Activated naive CD8-positive, alpha-beta T cell treated with anti-CD3 and anti-CD28 coated beads for 36 hours (primary cell): ENCODE measurements at places on chromosomes 2 and 18. TPM values are rescaled to one million over a fixed set of nuclear protein-coding genes. Genes with fewer than 3 reads are reported as not detected.

DNA sequence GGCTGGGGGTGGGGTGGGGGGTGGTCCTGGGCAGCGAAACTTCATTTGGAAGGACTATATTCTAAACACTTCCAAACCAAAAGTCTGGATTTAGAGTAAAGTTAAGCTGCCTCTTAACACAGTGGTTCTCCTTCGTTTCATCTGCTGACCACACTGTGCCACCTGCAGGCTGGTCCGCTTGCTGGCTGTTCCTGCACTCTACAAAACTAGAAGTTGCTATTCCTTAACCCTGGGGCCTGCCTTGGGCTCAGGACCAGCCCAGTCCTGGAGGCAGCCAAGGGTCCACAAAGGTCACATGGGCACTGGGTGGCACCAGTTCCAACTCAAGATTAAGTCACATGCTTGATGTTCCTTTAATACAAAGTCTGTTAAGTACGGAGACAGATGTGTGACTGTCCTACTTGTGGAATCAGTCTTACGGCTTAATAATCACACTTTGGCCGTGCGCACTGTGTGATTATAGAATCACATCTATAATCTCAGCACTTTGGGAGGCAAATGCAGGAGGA, 195.4 kb downstream of the FAM210A start:
- H3K4me3 ChIP-seq: no peak overlapping the region
- peaks cover 35% of the 10 kb centered on the region for H3K4me1 ChIP-seq
- DNase-seq: no peak
- H3K27ac ChIP-seq: no peak overlapping the region
- H3K27me3 ChIP-seq: no peaks in the 10 kb centered on the region

GRCh38 chr18:11862468-11863137, 11.4 kb downstream of the CHMP1B start:
- no peak for DNase-seq
- H3K27ac ChIP-seq: no peak overlapping the region
- peaks cover 10% of the 10 kb centered on the region for H3K4me1 ChIP-seq
- no peaks in the 10 kb centered on the region for H3K27me3 ChIP-seq

GRCh38 chr2:229032608-229033234, 238.4 kb downstream of the PID1 start:
- H3K4me1 ChIP-seq: no peaks in the 10 kb centered on the region
- no peak overlapping the region for H3K27ac ChIP-seq
- H3K4me3 ChIP-seq: no peak overlapping the region
- H3K36me3 ChIP-seq: no peaks in the 10 kb centered on the region
- no peaks in the 10 kb centered on the region for H3K27me3 ChIP-seq

GRCh38 chr2:142946941-142947340, 69.5 kb downstream of the KYNU start:
- H3K27ac ChIP-seq: no peak overlapping the region
- H3K36me3 ChIP-seq: no peaks in the 10 kb centered on the region
- no peak for DNase-seq
- H3K4me1 ChIP-seq: no peaks in the 10 kb centered on the region
- H3K4me3 ChIP-seq: no peak overlapping the region

- DNase-seq: no peak
- peaks cover 34% of the 10 kb centered on the region for H3K36me3 ChIP-seq
- H3K4me3 ChIP-seq: no peak overlapping the region
- H3K4me1 ChIP-seq: peaks cover 20% of the 10 kb centered on the region
These were observed 20.4 kb downstream of the ZRANB3 start for GRCh38 chr2:135510577-135510976.

- no peaks in the 10 kb centered on the region for H3K36me3 ChIP-seq
- no peak overlapping the region for H3K4me3 ChIP-seq
- no peak overlapping the region for H3K27ac ChIP-seq
These were observed 296.6 kb downstream of the GULP1 start for GRCh38 chr2:188588235-188588634.

GRCh38 chr2:106839849-106840595, 45.9 kb downstream of the ST6GAL2 start:
- DNase-seq: no peak
- no peaks in the 10 kb centered on the region for H3K4me1 ChIP-seq
- no peaks in the 10 kb centered on the region for H3K27me3 ChIP-seq
- H3K4me3 ChIP-seq: no peak overlapping the region
- no peaks in the 10 kb centered on the region for H3K36me3 ChIP-seq

GRCh38 chr2:141341444-141341843, 789.4 kb downstream of the LRP1B start:
- H3K27ac ChIP-seq: no peak overlapping the region
- H3K4me1 ChIP-seq: no peaks in the 10 kb centered on the region
- no peak for DNase-seq
- H3K4me3 ChIP-seq: no peak overlapping the region
- no peaks in the 10 kb centered on the region for H3K36me3 ChIP-seq

GRCh38 chr18:61334951-61335683, 1.9 kb downstream of the CDH20 start:
- H3K36me3 ChIP-seq: no peaks in the 10 kb centered on the region
- peaks cover 52% of the 10 kb centered on the region for H3K27me3 ChIP-seq
- no peaks in the 10 kb centered on the region for H3K4me1 ChIP-seq

GRCh38 chr2:9174771-9175437, 31.7 kb upstream of the ASAP2 start:
- no peak for DNase-seq
- no peaks in the 10 kb centered on the region for H3K36me3 ChIP-seq
- no peak overlapping the region for H3K27ac ChIP-seq
- H3K27me3 ChIP-seq: peaks cover 12% of the 10 kb centered on the region
- H3K4me1 ChIP-seq: no peaks in the 10 kb centered on the region

GRCh38 chr18:46071653-46072375, at the start of gene PSTPIP2:
PSTPIP2 (minus strand) TSS chr18:46072260; CDS start chr18:46072188, 72 bp downstream.
- H3K4me1 ChIP-seq: peaks cover 37% of the 10 kb centered on the region
- peak; percentile 69 for DNase-seq
- no peaks in the 10 kb centered on the region for H3K27me3 ChIP-seq
- peak within 1 kb of the TSS; percentile 67 for H3K27ac ChIP-seq

- H3K36me3 ChIP-seq: no peaks in the 10 kb centered on the region
- no peaks in the 10 kb centered on the region for H3K4me1 ChIP-seq
- no peak for DNase-seq
- H3K4me3 ChIP-seq: no peak overlapping the region
- H3K27me3 ChIP-seq: no peaks in the 10 kb centered on the region
- no peak overlapping the region for H3K27ac ChIP-seq
These were observed 1681.0 kb upstream of the DDX18 start for GRCh38 chr2:116133381-116133942.

GRCh38 chr2:63729362-63729761, 112.3 kb upstream of the UGP2 start:
- H3K27me3 ChIP-seq: no peaks in the 10 kb centered on the region
- H3K4me3 ChIP-seq: no peak overlapping the region
- no peak for DNase-seq

DNA sequence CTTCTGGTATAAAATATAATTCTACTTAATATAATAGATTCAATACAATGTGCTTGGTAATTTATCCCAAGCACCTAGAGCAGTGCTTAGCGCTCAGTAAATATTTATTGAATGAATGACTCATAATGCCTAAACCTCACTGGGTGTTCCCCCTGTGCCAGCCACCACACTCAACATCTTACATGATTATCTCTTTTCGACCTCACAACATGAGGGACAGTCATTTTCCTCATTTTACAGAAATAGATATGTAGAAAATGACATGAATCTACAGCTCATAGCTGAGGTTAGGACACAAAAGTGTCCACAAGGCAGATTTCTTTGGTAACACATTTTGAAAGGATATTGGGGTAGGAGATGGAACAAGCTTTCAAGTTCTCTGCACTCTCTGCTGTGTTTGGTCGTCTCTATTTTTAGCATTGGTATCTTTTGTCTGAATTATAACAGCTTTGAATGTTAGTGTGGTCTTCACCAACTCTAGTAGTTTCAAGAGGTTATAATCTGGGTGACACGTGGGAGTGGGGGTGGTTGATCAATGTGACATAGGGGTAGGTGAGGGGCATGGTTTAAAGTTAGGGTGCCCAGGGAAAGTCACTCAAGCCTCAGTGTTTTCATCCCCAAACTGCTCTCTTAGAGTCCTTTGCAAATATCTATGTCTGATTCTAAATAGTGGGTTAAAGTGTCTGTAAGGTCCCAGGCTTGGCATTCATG, 9.8 kb downstream of the MYOM1 start:
- H3K4me3 ChIP-seq: no peak overlapping the region
- peaks cover 9% of the 10 kb centered on the region for H3K4me1 ChIP-seq
- H3K36me3 ChIP-seq: peaks cover 8% of the 10 kb centered on the region
- no peaks in the 10 kb centered on the region for H3K27me3 ChIP-seq

GRCh38 chr2:43169987-43170386, 56.4 kb downstream of the ZFP36L2 start:
- no peaks in the 10 kb centered on the region for H3K27me3 ChIP-seq
- DNase-seq: peak; percentile 61
- peak overlapping the region; percentile 89 for H3K27ac ChIP-seq
- H3K4me1 ChIP-seq: peaks cover 72% of the 10 kb centered on the region

- H3K27ac ChIP-seq: no peak overlapping the region
- no peaks in the 10 kb centered on the region for H3K27me3 ChIP-seq
- H3K4me3 ChIP-seq: no peak overlapping the region
- peaks cover 10% of the 10 kb centered on the region for H3K36me3 ChIP-seq
- no peak for DNase-seq
These were observed 40.2 kb downstream of the SOCS6 start for GRCh38 chr18:70329071-70329470.

DNA sequence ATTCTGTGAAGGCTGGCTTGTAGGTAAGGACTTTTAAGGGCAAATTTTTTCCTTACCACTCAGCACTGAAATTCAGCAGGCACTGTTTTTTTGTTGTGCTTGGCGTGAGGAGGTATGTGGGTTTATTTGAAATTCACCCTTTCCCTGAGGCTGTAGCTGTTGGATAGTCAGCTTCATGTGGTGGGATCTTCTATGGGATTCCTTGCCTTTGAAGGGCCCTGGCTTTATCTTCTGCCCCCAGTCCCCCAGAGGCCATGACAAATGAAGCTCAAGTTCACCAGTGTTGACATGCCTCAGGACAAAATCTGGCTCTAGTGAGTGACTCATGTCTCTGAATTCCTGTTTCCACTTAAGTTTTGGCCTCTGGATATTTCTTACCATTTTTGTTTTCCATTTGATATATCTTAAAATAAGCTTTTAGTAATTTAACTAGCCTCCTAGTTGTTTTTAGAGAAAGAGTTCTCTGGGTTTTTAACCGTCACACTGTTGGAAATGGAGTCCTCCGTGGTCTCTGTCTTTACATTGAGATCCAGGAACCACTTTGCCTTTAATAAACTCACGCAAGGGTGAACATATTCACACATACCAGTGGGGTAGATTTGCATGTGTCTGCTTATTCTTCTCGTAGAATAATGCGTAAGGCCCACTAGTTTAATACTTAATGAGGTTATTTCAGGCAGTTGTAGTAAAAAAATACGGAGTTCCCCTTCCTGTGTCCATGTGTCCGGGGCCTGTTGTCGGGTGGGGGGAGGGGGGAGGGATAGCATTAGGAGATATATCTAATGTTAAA, 211.1 kb upstream of the FAM98A start:
- H3K27ac ChIP-seq: no peak overlapping the region
- H3K4me1 ChIP-seq: no peaks in the 10 kb centered on the region
- DNase-seq: no peak

- H3K27me3 ChIP-seq: peaks cover 4% of the 10 kb centered on the region
- no peak overlapping the region for H3K27ac ChIP-seq
- H3K4me3 ChIP-seq: no peak overlapping the region
- H3K36me3 ChIP-seq: no peaks in the 10 kb centered on the region
These were observed 11.2 kb upstream of the PUM2 start for GRCh38 chr2:20361893-20362292.

Gene RBKS
- total RNA-seq: 5.4 TPM

Gene AGXT
- total RNA-seq: not detected

Gene EMILIN1
- total RNA-seq: 0.62 TPM
